ENCODE measurements at places on chromosomes 13 and 19. TPM values are rescaled to one million over a fixed set of nuclear protein-coding genes. Genes with fewer than 3 reads are reported as not detected.

Gene SLC1A6
- total RNA-seq, result not detected

GRCh38 chr13:26819046-26819445, 58.5 kb upstream of the GPR12 start:
- no peak for DNase-seq

GRCh38 chr13:113641426-113641825, 16.6 kb downstream of the ATP4B start:
- no peak for DNase-seq

GRCh38 chr19:3365836-3366752, at the start of gene NFIC:
Gene NFIC (plus strand): TSS chr19:3366583. CDS start chr19:3366637, 54 bp downstream.
- no peak for DNase-seq

Gene WDR62
- total RNA-seq, result 12.5 TPM

DNA sequence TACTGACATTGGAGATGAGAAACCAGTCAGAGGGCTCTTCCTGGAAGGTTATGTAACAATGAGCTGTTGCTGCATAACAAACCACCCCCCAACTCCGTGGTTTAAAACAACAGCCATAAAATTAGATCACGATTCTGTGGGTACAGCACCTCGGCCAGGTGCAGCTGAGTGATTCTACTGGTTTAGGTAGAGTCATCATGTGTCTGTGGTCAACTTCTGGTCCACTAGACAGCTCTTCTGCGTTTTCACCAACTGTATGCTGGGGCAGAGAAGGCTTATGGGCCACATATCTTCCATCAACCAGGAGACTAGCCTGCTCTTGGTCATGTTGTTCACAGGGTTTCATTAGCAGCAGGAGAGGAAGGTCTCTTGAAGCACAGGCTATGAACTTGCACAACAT, 585.5 kb downstream of the KCTD12 start:
- no peak for DNase-seq

Gene TUBA3C
- not detected for total RNA-seq

DNA sequence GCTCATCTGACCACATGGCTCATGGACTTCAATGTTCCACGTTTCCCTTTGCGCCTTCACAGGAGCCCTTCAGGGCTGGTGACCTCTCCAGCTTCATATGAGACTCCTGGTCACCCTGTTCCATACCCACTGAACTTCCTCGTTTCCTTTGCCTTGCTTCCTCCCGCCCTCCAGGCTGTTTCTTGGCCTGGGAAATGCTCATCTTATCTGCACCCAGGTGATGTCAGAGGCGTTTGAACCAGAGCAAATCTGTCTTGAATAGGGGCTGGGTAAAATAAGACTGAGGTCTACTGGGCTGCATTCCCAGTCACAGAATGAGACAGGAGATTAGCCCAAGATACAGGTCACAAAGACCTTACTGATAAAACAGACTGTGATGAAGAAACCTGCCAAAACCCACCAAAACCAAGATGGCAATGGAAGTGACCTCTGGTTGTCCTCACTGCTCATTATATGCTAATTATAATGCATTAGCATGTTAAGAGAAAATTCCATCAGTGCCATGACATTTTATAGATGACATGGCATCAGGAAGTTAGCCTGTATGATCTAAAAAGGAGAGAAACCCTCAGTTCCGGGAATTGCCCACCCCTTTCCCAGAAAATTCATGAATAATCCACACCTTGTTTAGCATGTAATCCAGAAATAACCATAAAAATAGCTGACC, 102.7 kb downstream of the DCLK1 start:
- no peak for DNase-seq

Gene ZGLP1
- total RNA-seq, result 0.56 TPM

- no peak for DNase-seq
These were observed 1.2 kb upstream of the PLPP2 start for GRCh38 chr19:292281-292884.

DNA sequence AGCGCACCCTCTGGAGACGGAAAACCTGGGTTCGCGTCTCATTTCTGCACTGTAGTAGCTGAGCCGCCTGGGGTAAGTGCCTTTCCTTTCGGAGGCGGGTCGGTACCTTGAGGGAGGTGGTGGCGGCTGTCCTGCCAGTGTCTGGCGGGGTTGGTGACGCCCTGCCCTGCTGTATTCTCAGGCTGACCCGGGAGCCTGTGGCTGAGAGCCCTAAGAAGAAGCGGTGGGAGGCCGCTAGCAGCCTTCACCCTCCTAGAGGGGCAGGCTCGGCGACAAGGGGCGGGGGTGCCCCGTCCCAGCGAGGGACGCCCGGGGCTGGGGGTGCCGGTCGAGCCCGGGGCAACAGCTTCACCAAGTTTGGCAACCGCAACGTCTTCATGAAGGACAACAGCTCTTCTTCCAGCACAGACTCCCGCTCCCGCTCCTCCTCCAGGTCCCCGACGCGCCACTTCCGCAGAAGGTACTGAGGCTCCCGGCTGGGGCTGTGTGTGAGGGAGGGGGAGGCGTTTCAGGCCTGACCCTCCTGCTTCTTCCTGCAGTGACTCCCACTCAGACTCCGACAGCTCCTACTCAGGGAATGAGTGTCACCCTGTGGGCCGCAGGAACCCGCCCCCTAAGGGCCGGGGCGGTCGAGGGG, 6.9 kb downstream of the LENG8 start:
- DNase-seq, result no peak

Gene C1QTNF9
- not detected for total RNA-seq

DNA sequence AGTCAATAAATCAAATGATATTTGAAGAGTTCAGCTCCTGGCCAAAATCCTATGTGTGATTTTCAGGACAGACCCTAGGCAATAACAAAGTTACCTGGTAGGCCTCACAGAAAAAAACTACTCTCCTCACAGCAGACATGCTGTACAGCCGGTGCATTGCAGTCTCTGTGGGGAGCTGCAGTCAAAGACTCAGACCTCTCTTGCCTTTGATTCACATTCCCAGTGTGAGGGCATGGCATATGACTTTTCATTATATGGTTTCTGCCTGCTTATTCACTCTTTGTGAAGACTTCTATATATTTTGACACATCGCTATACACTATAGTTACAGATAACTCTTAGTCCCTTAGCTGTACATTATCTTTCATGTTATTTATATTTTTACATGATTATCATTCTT, 2684.3 kb upstream of the PCDH20 start:
- no peak for DNase-seq

DNA sequence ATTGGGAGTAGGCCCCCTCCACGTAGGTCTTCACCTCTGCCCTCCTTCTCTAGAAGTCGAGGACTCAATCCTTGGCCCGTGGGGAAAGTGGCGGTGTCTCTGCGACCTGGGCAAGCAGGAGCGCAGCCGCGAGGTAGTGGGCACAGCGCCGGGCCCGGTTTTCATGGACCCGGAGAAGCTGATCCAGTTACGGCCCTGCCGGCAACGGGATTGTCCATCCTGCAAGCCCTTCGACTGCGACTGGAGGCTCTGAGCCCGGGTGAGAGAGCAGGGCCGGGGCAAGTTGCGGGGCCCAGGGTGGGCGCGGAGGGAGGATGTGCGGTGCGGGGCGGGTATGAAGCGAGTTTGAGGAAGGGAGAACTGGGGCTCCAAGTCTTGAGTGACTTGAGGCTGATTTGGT, 2.2 kb downstream of the THSD8 start:
- DNase-seq, result no peak

Gene TMEM38A
- total RNA-seq, result 4.8 TPM

Measured in HepG2 (cell line).